ENCODE measurements at places on chromosomes 12 and 14.

- peak; percentile 30 for DNase-seq
Observed at GRCh38 chr12:21296751-21297406, 37.8 kb downstream of the SLCO1A2 start.

- DNase-seq = no peak
Observed at GRCh38 chr12:66268562-66268961, 33.7 kb upstream of the HELB start.

- DNase-seq = no peak
Observed at GRCh38 chr12:108906971-108907370, 27.1 kb downstream of the DAO start.

DNA sequence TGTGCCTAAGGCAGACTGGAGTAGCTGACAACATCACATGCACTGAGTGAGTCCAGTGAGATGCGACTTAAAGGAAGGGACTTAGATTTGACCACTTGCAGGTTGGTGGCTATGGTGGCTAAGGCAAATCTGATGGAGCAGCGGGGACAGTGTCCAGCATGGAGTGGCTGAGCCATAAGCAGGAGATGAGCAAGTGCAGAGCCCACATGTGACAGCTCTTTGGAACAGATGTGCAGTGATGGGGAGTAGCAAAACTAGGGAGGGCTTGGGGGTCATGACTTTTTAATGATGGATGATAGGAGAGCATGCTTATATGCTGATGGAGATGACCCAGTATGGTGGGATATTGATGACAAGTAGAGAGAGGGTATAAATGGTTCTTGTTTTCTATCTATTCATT lies 80.2 kb downstream of the PELI2 start:
- DNase-seq = no peak

GRCh38 chr12:11836282-11837151 lies 187.0 kb downstream of the ETV6 start:
- DNase-seq = peak; percentile 19

GRCh38 chr14:91223028-91223783 lies 21.3 kb downstream of the GPR68 start:
- peak; percentile 58 for DNase-seq

DNA sequence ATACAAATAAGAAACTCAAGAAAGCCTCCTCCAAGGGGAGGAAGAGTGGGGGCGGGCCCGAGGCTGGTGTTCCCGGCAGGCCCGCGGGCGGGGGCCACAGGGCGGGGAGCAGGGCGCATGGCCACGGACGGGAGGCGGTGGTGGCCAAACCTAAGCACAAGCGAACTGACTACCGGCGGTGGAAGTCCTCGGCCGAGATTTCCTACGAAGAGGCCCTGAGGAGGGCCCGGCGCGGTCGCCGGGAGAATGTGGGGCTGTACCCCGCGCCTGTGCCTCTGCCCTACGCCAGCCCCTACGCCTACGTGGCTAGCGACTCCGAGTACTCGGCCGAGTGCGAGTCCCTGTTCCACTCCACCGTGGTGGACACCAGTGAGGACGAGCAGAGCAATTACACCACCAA lies 8.7 kb downstream of the DACT1 start:
- DNase-seq = no peak

DNA sequence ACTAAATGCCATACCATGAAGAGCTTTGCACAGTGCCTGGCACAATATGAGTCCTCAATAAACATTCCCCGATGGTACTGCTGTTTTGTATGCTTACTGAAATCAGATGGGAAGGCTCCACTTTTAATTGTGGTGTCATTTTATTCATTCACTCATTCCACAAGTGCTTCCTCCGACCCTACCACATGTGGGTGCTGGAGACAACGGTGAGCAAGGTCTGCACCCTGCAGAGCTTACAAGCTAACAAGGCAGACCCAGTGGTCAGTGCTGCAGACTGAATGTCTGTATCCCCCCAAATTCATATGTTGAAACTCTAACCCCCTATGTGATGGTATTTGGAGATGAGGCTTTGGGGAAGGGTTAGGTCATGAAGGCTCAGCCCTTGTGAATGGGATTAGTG lies 48.3 kb downstream of the RFX4 start:
- no peak for DNase-seq

DNA sequence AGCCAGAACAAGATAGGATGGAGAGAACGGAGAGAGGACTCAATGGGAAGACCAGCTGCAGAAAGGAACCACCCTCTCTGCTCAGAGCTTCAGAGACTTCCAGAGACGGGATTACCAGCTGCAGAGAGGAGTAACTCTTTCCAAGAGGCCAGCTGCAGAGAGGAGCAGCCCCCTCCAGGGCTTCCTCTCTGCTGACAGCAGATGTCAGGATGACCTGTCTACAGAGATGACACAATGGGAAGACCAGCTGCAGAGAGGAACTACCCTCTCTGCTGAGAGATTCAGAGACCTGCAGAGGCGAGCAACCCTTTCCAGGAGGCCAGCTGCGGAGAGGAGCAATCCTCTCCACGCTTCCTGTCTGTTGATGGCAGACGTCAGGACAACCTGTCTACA lies 61.8 kb downstream of the KLRG1 start:
- DNase-seq = no peak
